ENCODE measurements at places on chromosomes 6 and 20. TPM values are rescaled to one million over a fixed set of nuclear protein-coding genes. Genes with fewer than 3 reads are reported as not detected.
A peak's percentile ranks its signal among the peaks of the same experiment; 100 is the strongest.

DNA sequence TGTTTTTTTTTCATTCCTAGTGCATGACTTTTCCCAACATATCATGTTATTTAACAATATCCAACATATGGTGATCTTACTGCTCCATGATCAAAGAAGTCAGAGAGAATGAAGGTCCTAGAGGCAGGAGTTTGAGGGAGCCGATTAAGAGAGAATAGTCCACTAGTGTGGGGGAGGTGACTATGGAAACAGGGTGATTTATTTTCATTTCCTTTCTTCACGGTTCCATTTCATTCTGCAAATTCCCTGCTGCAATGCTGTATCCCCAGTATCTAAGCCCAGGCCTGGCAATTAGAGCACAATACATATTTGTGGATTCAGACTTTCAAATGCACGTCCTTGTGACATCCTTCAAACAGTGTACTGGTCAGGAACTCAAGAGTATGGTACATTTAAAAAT lies 91.4 kb downstream of the CD83 start:
- DNase-seq: no peak

GRCh38 chr20:59812286-59813125 lies 120.9 kb downstream of the SYCP2 start:
- DNase-seq: no peak

DNA sequence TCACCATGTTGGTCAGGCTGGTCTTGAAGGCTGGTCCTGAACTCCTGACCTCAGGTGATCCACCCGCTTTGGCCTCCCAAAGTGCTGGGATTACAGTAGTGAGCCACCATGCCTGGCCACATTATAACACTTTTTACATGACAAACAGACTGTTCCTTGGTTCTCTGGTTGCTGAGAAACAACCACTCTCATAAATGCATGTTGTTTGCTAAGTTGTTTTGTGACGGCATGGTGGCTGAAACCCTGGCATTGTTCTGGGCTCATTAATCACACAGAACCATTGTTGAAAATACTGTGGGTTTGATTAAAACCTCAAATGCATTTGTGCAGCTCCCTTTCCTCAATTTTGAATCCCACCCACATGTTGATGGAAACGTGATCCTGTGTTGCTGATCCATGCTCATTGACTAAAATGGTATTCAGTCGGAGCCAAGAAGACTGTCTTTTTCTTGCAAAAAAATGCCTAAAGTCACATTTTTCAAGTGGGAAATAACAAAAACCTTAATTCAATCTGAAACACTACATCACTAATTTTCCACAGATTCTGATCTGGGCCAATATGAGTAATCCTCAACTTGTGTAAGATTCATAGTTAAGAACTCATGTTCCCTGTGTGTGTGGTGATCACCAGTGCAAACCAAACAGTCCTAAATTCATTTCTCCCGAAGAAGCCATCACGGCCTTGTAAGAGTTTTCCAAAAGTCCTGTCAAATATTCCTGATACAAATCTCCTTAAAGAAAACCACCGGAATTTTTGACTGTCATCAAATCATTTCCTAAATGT lies 132.8 kb downstream of the FNDC1 start:
- DNase-seq: no peak

- no peak for DNase-seq
These were observed 23.6 kb downstream of the NEDD9 start for GRCh38 chr6:11208854-11209253.

- DNase-seq: no peak
These were observed 2.2 kb downstream of the RXRB start for GRCh38 chr6:33198159-33198852.

- DNase-seq: no peak
These were observed 7.1 kb upstream of the DDO start for GRCh38 chr6:110422444-110422822.

DNA sequence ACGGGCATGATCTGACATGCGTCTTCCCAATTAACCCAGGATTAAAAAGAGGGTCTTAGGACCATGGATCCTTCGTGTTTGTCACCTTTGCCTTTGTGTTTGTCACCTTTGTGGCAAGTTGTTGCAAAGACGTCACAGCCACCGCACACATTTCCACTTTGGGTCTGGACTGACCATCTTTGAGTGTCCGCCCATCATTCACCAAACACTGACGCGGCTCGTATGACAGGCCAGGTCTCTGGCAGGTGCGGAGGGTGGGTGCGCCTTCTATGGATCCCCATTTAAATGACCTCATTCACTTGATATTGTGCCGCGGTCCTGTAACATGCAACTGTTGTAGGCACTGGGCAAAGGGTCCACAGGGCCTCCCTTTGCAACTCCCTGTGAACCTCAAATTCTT lies 404.1 kb downstream of the TAF4 start:
- DNase-seq: no peak

DNA sequence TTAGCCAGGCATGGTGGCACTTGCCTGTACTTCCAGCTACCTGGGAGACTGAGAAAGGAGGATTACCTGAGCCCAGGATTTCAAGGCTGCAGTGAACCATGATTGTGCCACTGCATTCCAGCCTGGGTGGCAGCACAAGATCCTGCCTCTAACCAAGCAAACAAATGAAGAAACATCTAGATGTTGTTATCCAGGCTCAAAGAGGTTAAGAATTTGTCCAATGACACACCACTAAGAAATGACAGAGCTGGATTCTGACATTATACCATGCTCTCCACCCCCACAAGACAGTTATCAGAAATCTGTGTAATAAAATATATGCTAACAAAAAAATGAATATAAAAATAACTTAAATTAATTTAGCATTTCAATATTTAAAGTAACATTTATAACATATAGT lies 925.5 kb upstream of the SLC35B3 start:
- no peak for DNase-seq

- DNase-seq: no peak
These were observed 19.3 kb downstream of the ZNF217 start for GRCh38 chr20:53574259-53574789.

DNA sequence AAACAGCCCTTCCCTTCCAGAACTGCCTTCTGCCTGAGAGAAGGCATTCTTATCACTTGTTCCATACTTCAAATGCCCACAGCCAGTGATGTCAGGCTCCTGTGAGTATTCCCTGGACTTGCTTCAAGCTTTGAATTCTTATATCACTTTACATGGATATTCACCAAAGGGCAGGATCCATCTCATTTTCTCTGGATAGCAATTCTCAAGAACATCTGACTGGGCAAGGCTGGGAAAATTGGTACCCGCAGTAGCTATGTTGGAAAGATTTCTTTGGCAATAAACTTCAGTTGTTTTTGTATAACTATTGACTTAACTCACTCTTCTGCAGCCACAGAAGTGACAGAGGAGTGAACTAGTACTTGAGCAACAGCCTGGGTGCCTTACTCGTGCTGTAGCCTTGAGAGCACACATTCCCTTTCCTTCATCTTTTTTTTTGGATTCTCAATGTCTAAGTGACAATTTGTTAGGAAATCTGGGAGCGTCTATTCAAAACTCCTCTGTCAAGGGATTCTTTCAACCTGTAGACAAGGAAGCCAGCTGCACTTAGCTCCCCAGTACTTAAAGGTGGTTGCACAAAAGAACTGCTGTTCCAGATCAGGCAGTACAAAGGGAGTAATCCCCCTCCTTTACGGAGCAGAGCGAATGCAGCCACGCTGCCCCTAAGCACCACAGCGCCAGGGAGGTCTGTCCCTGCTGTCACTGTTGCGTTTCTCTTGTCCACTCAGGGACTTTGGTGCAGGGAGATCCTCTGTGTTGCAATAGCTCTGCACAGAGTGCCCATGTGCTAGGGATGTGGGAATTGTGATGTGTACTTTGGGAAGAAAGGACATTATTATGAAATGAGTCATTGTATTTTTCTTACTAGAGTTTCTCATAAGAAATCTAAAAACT lies 69.6 kb downstream of the JAG1 start:
- no peak for DNase-seq

DNA sequence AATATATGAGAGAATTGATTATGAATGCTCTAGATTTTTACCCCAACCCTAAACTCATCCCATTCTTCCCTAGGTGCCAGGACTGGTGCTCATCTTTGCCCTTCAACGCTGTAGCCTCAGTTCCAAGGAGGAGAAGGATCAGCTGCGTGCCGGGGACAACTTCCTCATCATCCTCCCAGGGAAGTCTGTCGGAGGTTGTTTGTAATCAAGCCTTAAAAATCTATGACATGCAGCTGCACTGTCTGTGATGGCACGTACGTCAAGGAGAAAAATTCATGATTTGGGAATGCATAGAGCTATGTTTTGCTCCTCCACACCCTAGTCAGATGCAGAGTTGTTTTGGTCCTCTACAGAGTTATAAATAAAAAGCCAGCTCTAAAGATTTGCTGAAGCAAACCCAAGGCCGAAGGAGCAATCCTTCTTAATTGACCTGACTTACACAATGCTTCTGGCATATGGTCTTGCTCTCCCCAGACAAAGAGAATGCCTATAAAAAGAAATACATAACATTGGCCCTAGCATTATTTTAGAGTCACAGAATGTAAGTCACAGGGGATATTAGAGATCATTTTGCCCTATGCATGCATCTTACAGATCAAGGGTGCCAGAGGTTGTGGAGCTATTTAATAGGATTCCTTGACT lies 244.2 kb downstream of the HIVEP2 start:
- no peak for DNase-seq

GRCh38 chr6:163573503-163574179 lies 159.1 kb downstream of the QKI start:
- no peak for DNase-seq

DNA sequence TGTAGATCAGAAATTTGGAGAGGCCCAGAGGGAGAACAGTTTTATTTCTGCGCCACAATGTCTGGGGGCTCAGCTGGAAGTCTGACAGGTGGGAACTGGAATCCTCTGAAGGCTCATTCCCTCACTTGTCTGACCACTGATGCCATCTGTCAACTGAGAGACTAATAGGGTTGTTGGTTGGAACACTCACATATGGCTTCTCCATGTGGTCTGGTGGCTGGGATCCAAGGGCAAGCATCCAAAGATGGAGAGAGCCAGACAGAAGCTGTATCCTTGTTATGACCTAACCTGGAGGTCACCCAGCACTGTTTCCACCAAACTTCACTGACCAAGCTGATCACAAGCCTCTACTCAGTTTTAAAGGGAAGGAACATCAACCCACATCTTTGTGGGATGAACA lies 117.9 kb upstream of the AKAP12 start:
- no peak for DNase-seq

- no peak for DNase-seq
These were observed 57.1 kb downstream of the RWDD2A start for GRCh38 chr6:83250235-83250634.

Gene LAMP5
- 4.5 TPM for polyA plus RNA-seq

DNA sequence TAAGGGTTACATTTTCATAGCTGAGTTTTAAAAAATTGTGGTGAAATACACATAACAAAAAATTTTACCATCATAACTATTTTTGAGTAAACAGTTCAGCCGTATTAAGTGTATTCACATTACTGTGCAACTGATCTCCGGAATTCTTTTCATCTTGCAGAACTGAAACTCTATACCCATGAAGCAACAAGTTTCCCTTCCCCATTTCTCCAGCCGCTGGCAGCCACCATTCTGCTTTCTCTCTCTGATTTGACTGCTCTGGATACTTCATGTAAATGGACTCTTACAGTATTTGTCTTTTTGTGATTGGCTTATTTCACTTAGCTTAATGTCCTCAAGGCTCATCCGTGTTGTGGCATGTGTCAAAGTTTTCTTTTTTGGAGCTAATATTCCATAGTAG lies 341.6 kb downstream of the QKI start:
- DNase-seq: no peak

Gene ANGPT4
- 0.24 TPM for polyA plus RNA-seq

GRCh38 chr20:41000628-41001027 lies 28.0 kb upstream of the TOP1 start:
- DNase-seq: no peak

- DNase-seq: peak; percentile 8
These were observed 279.2 kb upstream of the FERMT1 start for GRCh38 chr20:6401893-6402557.

Gene SUMO4
- polyA plus RNA-seq: 1.8 TPM

GRCh38 chr20:62267543-62267942 lies 29.2 kb downstream of the OSBPL2 start:
- no peak for DNase-seq

Gene TULP1
- polyA plus RNA-seq: 4.9 TPM

Gene CLPSL2
- not detected for polyA plus RNA-seq

Gene GGTLC1
- polyA plus RNA-seq: not detected

- DNase-seq: peak; percentile 78
These were observed at the start of gene TBX18 for GRCh38 chr6:84764332-84765049. TBX18 (minus strand) TSS chr6:84764598; CDS start chr6:84764181, 417 bp downstream.

Gene KCNK17
- 0.40 TPM for polyA plus RNA-seq

- no peak for DNase-seq
These were observed 118.2 kb upstream of the RIPOR2 start for GRCh38 chr6:25053875-25054371.

Gene WDR27
- 30.8 TPM for polyA plus RNA-seq

Gene CPNE5
- 12.2 TPM for polyA plus RNA-seq

Gene CTCFL
- polyA plus RNA-seq: 1.6 TPM

- no peak for DNase-seq
These were observed 104.2 kb downstream of the CDYL start for GRCh38 chr6:4880363-4880762.

- no peak for DNase-seq
These were observed 53.3 kb downstream of the ISM1 start for GRCh38 chr20:13274275-13274861.

Gene CD2AP
- polyA plus RNA-seq: 87.6 TPM

Gene MICB
- 0.45 TPM for polyA plus RNA-seq

- DNase-seq: peak; percentile 28
These were observed 414.0 kb downstream of the GJA1 start for GRCh38 chr6:121849477-121849876.

DNA sequence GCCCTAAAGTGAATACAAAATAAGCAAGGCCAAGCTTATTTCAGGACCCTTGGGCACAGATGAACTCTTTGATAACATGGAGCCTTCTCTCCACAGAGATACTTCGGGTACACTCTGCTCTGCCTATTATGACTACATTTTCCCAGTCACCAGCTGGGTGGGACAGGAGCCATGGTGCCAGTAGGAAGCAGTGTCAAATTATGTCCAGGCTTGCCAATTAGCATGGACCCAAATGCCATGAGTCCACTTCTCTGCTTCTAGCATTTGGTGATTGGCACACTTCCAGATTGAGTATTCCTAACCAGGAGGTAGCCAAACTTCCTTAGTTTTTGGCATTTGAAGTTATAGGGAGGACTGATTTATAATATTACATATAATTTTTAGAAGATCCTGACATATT lies 513.8 kb upstream of the HTR1E start:
- no peak for DNase-seq

DNA sequence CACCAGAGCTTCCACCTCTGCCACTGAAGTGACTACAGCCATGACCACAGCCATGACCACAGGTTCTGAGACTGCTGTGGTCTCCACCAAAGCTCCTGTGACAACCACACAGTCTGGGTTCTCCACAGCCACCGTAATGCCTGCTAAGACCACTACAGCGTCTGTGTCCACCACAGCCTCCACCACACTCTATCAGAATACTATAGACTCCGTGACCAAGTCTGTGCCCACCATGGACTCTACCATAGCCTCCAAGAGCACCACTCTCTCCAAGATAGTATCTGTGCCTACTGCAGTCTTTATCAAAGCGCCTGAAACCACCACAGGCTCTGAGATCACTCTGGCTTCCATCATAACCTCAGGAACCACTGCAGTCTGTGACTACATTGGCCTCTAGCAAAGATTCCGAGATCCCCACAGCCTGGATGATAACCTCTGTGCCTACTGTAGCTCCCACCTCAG lies 18.3 kb upstream of the MUC21 start:
- DNase-seq: no peak
